GM12892 (cell line): ENCODE measurements at places on chromosomes 12 and 14.

GRCh38 chr14:102503641-102504327 is 5.8 kb downstream of the ANKRD9 start:
- no peak for DNase-seq

DNA sequence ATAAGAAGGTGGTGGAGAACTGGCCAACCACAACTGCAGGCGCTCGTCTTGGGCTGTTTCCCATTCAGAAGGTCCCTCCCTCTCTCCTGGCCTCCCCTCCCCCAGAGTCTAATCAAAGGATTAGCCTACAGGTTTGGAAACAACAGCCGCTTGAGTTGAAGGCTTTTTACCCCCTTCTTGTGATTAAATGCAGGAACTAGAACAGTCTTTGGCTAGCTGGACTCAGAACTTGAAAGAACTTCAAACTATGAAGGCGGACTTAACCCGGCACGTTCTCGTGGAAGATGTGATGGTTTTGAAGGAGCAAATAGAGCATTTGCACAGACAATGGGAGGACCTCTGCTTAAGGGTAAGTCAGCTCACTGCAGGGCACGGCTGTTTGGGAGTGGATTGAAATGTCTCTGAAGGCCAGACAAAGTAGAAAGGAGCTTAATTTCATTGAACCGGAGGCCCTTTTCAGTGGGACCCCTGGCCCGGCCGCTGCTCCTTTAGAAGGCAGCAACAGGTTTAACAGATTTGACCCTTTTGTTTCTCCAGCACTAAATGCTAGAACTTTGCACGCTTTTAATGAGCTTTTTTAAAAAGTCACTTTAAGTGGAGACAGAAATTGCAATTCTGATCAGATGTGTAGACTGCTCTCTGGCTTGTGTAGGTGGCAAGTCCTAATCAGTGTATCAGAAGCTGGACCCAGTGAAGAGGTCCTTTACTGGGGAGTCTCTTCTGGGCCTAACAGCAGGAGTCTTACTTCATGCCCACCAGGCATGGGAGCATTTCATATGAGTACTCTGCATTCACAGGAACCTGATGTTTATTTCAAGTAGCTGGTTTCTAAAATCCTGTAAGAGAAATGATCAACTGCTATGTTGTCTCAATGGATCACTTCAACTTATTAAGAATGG is 107.7 kb downstream of the ESR2 start:
- DNase-seq = no peak

DNA sequence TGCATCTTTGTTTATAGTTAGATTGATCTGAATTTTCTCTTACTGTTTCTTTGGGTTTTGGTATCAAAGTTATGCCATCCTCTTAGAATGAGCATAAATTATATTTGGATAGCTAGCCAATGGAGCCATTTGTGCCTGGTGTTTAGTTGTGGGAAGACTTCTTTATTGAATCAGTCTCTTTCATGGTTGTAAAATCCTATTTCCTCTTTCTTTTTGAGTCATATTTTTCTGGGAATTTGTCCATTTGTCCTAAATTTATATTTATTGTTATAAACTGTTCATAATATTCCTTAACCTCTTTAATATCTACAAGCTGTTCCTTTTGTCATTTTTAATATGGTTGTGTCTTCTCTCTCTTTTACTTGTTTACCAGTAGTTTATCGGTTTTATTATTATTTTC is 462.5 kb downstream of the AEBP2 start:
- no peak for DNase-seq

GRCh38 chr12:104938371-104938770 is 19.7 kb downstream of the SLC41A2 start:
- no peak for DNase-seq

- DNase-seq = peak; percentile 68
Observed at GRCh38 chr14:99605299-99605961, 1.4 kb upstream of the CCDC85C start.

GRCh38 chr12:70459786-70460185 is 93.7 kb downstream of the KCNMB4 start:
- no peak for DNase-seq

GRCh38 chr12:131885543-131886057 is 8.8 kb upstream of the ULK1 start:
- no peak for DNase-seq

DNA sequence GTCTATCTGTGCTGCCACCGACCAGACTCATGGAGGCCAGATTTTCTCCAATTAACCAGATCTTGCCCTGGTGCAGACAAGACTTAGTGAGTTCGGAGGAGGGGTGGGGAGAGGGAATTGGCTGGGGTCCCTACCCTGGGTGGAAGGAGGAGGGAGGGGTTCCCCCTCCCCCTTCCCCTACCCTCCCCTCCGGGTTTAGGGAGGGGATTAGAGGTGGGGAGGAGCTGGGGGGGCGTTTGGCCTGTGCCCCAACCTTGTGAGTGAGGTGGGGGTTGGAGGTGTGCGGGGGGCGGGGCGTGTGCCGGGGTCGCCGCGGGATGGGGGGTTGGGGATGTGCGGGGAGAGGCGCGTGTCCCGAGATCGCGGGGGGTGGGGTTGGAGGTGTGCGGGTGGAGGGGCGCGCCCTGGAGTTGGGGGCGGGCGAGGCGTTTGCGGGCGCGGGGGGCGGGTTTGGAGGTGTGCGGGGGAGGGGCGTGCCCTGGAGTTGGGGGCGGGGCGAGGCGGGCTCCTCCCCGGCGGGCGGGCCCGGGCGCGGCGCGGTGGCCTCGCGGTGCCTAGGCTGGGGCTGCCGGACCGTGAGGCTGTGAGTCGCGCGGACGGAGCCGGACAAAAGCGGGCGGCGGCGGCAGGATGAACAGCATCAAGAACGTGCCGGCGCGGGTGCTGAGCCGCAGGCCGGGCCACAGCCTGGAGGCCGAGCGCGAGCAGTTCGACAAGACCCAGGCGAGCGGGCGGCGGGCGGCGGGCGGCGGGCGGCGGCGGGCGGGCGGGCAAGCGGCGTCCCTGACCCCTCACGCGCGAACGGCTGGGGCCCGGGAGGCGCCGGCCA is at the start of gene HIP1R:
TSS of gene HIP1R (plus strand) at position 537 of the 829 bp plus-strand sequence. CDS start at position 631, 94 bp downstream.
- peak; percentile 75 for DNase-seq

DNA sequence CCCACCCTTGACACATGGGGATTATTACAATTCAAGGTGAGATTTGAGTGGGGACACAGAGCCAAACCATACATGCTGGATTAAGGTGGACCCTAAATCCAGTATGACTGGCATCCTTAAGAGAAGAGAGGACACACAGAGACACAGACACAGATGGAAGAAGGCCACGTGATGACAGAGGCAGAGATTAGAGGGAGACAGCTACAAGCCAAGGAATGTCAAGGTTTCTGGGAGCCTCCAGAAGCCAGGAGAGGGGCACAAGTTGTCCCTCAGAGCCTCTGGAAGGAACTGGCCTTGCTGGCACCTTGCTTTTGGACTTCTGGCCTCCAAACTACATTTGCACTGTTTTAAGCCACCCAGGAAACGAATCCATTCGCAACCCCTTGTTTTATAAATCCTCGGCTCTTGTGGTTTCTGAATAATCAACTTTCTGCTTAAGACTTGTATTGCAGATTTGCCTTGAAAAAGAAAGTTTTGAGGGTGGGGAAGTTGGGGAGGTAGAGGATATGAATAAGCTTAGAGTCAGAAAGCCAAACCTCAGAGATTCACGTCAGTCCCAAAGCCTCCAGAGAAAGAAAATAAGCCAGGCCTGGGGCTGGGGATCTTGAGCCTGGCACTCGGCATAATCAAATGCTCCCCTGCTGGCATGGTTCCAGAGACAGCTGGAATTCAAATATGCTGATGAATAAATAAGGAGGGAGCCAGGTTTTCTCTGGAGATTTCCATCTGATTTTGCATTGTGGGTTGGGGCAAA is 224.2 kb upstream of the PWP1 start:
- no peak for DNase-seq

DNA sequence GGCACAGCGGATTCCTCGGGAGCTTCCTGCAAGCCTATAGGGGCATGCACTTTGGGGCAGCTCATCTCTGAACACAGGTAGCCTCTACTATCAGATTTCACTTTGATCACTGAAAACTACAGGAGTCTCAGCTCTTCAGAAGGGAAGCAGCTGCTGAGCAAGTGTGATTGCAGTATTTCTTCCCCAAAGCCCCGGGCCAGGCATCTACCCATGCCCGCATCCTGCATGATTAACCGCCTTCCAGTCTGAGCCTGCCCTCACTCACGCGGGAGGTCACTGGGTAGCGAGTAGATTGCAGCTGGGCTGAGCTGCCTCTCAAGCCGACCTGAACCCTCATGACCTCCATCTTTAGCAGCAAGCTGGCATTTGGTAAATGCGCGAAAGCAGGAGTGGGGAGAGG is 334.7 kb downstream of the DPF3 start:
- DNase-seq = no peak

DNA sequence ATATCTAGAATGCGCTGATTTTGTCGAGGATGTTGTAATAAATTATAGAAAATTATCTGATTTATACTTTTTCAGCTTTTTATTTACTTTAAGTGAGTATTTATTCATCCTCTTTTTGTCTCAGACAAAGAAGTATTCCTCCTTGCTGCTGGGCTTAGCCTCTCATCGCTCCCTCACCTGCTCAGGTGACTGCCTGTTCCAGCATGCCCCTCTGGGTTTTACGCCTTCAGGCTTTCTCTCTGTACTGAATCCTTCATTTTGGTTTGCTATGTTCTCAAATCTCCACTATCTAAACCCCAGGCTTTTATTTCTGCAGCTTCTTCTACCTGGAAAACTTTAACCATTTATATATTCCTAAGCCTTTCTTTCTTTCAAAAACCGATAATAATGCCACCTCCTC is 1650.9 kb upstream of the SEL1L start:
- DNase-seq = no peak

GRCh38 chr12:49415521-49415970 is 48.3 kb downstream of the SPATS2 start:
- DNase-seq = no peak

- no peak for DNase-seq
Observed at GRCh38 chr12:130433411-130433810, 95.7 kb downstream of the PIWIL1 start.

GRCh38 chr14:67472726-67473125 is 15.8 kb downstream of the TMEM229B start:
- DNase-seq = no peak

DNA sequence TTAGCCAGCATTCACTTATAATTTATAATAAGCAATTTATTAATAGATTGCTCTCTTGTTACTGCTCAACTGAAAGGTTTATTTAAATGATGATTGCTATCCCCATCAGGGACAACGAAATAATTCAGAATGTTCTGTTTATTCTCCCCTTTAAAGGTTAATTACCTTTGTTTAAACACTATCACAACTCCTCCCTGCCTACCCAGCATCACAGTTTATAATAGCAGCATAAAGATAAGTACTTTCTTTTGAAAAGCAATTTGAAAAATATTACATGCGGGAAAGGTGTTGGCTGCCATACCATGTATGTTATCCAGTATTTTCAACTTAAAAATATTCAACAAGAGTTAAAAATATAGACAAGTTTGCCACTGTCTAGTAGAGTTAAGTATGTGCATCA is 30.6 kb downstream of the SCAF11 start:
- DNase-seq = no peak

DNA sequence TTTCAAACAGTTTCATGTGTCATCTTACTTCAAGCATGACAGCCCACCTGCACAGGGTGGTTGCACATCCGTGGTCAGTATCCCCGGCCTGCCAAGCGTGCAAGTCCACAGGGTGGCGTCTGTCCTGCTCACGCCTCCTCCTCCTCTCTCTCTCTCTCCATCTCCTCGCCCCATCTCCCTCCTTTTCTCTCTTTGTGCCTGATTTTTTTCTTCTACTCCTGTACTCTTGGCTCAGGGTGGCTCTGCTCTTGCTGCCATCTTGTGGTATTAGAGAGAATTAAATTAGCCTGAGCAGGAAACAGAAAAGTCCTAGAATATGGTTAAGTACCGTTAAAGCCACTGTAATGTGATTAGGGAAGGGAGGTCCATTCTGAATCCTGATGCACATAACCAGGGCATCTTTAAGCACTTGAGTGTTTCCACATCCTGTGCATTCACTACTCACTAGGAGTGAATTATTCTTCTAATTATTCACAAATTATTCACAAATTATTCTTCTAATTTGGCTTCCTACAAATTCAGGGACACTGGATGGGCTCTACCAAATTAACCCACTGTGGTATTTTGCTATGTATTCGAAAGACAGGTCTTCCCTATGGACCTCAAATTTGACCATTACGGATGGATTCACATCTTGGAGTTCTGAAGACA is 25.5 kb upstream of the DTX1 start:
- DNase-seq = no peak

DNA sequence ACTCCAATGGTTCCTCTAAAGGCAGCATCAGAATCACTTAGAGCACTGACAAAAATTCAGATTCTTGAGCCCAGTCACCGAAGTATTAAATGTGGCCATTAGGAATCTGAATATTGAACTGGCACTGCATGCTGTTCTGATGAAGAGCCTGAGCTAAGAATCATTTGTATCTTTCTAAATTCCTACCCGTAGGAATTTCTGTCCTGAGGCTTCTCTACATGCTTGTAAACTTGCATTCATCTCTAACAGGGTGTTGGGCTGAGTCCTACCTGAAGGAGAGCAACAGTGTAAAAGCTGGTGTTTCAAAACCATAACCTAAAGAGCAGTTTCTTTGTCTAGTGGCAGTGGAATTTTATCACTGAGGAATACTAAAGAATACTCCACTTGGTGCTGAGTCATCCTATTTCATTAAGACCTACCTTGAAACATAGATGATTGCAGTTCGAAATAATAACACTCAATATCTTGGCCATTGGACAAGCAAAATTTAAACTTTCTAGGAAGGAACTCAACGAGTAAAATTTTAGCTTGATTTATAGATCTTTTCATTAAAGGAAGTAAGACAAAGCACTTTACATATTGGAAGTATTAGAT is 35.5 kb upstream of the C12orf75 start:
- DNase-seq = no peak

DNA sequence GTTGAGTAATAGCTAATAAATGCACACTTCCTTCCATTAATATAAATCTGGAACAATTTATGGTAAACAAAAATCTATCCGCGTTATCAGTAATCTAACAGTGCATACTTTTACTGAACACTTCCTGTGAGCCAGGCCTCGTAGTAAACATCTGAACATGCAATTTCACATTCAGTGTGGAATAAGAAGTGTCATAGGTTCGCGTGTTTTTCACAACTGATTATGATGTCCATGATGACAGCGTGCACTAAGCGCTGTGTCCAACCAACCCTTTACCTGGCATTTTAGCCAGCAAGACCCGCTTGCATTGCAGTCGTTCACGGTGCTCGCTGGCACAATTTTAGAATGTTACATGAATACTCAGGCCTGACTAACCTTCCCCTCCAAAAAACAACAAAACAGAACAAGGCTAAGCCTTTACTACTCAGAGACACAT is 2.1 kb downstream of the PNMA1 start:
- DNase-seq = no peak

GRCh38 chr14:100076606-100077005 is 11.4 kb downstream of the EVL start:
- DNase-seq = no peak

DNA sequence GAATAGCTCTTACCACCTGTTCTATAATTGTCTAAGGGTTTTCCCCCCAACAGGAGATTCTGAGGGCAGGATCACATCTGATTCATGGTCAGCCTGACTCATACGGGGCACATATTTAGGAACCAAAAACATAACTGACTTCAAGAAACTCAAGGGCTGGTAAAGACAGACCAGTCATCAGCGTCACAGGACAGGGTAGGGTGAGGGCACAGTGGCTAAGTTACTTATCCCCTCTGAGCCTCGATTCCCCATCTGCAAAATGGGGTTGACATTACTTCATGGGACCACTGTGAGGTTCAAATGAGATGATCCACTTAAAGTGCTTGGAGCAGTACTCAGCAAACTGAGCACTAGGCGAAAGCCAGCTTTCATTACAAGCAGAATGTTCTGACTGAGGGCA is 606 bp downstream of the CINP start:
- DNase-seq = peak; percentile 36

- no peak for DNase-seq
Observed at GRCh38 chr12:115737895-115738294, 539.6 kb downstream of the MED13L start.
